ENCODE measurements at places on chromosomes 12 and 14.

GRCh38 chr14:55869397-55870049, 248.7 kb upstream of the PELI2 start:
- DNase-seq = no peak

- no peak for DNase-seq
Measured at GRCh38 chr12:128644664-128645296, 179.0 kb downstream of the SLC15A4 start.

DNA sequence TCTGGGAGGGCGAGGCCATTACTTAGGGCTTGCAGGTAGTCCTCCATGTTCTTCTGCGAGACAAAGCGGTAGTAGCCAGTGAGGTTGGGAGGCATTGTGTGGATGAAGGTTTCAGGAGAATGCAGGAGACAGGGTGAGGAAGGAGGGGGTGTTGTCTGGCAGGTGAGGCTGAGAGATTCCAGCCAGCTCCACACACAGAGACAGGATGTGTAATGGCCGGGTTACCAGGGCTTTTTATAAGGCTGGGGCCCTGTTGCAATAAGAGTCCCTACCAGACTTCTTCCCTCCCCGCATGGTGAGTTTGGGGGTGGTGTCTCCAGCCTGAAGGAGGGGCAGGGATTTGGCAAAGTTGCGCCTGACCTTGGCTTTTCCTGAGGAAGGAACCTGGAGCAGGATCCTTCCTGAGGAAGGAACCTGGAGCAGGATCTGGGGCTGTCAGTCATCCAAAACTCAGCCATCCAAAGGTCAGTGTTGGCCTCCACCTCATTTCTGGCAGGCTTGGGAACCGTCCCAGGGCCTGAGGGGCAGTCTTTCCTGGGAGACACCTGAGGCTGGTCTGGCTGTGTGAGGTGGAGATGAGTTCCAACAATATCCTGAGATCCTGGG, at the start of gene RBP5:
RBP5 (minus strand) TSS at position 209 of the 606 bp plus-strand sequence; CDS start at position 95, 114 bp downstream.
- DNase-seq = no peak

DNA sequence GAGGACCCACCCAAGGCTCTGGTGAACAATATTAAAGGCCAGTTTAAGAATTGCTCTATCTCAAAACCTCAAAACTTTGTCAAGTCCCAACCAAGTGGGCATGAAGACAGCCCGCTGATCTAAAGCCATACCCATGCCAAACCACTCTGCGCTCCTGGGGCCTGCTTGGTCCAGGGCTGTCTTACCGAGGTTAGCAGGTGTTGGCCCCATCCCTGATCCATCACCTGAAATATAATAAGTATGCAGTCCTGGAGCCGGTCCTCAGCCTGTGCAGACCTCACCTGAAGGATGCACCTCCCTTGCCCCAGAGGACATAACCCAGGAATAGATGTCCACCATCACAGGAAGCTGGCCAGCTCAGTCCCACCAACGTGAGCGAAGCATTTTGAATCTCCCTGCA, 198.3 kb upstream of the FKBP4 start:
- no peak for DNase-seq

- no peak for DNase-seq
Measured at GRCh38 chr12:27794818-27795584, 15.0 kb upstream of the MANSC4 start.

DNA sequence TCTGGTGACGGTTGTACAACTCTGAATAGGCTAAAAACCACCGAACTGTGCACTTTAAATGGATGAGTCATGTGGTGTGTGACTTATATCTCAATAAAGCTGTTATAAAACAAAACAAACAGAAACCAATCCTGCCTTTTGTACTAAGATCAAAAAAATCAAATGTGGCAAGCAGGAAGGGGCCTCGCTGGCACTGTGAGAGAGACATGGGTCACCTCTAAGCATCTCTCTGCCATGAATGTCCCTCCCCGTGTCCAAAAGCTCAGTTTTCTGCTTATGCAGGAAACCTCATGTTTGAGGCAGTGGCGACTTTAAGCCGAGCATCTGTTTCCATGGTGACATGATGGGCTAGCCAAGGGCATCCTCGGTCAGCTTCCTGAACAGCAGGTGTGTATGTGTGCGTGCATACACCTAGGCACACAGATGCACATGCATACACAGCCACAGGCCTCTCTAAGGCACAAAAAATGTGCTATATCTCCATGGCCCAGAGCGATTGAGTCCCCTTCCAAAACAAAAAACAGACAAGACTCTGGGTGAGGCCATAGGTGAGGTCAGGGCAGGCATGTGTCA, 44.4 kb downstream of the ARL6IP4 start:
- no peak for DNase-seq

DNA sequence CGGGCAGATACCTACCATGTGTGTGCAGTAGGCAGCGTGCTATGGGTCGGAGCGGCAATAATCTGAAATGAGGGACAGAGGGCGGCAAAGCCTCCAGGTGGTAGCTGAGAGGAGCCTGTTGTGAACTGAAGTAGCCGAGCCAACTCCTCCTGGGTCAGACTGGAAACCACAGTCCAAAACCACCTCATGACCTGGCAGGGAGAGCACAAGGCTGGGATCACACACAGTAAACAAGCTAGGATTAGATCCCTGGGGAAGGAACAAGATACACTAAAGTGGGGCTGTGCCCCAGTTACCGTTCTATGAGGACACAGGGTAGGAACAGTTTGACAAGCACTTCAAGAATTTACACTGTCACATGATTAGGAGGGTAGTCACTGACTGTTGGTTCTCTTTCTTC, 49.0 kb downstream of the AREL1 start:
- DNase-seq = no peak

DNA sequence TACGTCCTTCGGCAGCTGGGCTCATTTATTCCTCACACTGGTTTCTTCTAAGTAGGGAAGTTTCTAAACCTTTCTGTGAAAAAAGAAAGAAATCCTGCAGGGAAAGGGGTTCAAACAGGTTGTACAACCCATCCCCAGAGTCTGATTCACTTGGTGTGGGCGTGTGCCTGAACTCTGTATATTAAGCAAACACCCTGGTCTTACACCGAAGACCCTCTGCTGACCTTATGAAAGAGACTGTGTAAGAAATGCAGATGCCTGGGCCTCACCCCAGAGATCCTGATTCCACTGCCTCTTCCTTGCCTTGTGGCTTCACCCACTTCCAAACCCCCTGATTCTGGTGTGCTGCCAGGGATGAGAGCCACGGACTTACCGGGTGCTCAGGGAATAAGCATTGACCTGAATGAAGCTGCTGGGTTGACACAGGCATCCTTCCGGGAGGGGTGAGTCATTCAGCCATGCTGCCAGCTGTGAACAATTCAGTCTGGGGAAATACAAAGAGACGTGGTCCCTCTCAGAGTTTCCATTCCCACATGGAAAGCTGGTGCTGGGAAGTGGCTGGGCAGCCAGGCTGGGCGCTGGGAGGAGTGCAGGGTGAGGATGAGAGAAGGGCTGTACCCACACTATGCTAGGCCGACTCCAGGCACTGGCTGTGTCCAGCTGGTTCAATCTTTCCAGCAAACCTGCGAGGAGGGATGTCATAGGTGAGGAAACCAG, 26.5 kb upstream of the ACTN1 start:
- DNase-seq = peak; percentile 55

- no peak for DNase-seq
Measured at GRCh38 chr12:26361964-26362363, 166.6 kb downstream of the SSPN start.

GRCh38 chr12:116821291-116821690, 60.0 kb downstream of the HRK start:
- DNase-seq = no peak

DNA sequence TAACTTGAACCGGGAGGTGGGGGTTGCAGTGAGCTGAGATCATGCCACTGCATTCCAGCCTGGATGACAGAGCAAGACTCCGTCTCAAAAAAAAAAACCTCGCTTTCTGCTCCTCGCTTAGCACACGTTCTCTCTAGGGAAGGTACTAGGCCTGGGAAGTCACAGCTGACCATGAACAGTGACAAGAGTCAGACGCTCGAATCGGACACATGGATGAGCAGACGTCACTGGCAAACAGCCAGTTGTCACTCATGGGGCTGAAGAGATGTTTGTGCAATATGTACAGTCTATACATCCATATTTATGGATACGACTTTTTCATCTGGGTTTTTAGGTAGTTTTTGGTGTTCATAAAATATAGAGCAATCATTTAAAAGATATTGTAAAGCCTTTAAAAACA, 19.4 kb downstream of the TCHP start:
- DNase-seq = no peak

DNA sequence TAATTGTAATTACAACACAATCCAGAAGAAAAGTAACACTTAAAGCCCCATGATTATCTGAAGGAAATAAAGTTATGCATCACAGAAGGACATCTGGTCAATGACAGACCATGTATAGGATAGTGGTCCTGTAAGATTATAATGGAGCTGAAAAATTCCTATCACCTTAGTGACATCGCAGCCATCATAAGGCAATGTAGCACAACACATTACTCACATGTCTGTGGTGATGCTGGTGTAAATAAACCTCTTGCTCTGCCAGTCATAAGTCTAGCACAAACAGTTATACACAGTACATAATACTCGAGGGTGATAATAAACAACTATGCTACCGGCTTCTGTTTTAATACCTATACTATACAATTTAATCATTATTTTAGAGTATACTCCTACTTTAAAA, 11.2 kb downstream of the ATG2B start:
- no peak for DNase-seq

DNA sequence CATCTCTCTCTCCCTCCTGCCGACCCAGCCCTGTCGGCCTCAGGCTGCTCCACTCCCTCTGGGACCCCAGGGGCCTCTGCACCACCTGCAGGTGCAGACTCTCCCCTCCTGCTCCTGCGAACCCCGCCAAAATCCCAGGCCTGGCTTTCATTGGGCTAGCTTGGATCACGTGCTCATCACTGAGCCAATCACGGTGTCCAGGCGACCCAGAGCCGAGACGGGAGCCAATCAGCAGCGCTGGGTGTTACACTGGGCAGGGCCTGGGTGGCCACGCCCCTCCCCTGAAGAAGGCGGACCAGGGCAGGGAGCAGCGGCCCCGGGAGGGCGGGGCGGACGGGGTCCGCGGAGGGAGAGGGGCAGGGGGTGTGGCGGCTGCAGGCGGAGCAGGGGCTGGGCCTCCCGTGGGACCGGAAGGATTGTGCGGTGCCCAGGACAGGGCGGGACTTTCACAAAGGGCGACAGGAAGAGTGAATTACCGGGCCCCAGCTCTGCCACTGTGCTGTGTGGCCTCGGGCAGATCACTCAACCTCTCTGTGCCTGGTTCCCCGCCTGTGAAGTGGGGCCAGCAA, 66.6 kb upstream of the FBRSL1 start:
- DNase-seq = no peak

DNA sequence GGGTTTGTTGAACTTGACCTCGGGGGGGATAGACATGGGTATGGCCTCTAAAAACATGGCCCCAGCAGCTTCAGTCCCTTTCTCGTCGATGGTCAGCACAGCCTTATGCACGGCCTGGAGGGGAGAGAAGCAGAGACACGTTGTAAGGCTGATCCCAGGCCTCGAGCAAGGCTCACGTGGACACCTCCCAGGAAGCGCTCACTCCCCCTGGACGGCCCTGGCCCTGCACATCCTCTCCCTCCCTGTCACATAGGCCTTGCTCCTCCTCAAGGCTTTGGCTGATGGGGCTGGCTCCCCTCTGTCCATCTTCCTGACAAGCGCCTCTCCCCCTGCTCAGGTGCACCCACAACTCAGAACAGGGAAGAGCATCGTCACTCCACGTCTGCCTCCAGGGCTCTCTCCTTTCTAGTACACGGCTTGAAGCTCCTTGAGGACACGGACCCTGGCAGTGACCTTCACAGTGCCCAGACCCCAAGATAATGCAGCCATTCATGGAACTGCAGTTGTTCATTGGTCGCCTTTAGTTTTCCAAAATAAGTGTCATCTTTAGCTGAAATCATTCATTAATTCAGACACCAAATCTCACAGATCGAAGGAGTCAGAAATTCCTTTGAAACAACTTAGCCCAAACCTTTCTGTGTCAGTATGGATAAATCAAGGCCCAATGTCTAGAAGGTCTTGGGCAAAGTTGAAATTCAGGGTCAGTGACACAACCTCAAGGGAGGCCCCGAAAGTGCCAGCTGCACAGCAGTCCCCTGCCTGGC, 9.7 kb downstream of the SERPINA1 start:
- no peak for DNase-seq

DNA sequence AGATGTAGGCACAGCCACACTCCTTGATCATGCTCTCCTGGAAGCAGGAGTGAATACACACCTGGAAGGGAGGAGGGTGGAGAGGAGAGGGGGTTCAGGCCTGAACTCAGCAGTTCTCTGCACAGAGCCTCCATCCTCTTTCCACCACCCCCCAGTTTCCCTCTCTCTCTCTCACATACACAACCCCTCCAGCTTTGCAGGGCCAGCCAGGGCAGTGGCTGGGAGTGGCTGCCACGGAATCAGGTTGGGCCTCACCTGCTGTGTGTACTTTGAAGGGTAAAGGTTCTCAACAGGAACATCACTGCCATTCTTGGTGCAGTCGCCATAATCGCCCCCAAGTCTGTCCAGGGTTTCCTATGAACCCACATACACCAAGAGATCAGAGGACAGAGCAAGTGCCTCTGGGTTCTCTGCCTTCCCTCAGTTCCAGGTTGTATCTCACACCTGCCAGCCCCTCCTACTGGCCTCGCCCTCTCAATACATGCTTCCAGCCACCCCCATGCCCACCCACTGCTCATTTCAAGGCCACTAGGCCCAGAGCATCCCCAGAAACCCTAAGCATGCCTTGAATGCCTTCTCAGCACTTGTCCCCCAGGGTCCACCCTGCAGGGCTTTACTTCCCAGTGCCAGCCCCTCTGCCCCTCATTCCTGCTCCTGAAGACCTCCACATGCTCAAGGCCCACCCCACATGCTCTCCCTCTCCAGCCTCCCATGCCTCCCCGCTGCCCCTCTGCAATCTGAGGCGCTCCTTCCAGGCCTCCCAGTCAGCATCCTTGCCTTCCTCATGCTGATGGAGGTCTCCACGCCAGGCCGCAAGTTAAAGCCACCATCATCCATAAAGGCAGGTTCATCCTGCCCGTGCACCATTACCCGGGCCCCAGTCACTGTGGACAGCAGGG, 12.9 kb upstream of the TNFRSF1A start:
- DNase-seq = no peak

- DNase-seq = peak; percentile 71
Measured at GRCh38 chr14:75715926-75716780, 55.1 kb downstream of the TTLL5 start.

- DNase-seq = no peak
Measured at GRCh38 chr14:20624495-20625070, 16.9 kb downstream of the OR6S1 start.

DNA sequence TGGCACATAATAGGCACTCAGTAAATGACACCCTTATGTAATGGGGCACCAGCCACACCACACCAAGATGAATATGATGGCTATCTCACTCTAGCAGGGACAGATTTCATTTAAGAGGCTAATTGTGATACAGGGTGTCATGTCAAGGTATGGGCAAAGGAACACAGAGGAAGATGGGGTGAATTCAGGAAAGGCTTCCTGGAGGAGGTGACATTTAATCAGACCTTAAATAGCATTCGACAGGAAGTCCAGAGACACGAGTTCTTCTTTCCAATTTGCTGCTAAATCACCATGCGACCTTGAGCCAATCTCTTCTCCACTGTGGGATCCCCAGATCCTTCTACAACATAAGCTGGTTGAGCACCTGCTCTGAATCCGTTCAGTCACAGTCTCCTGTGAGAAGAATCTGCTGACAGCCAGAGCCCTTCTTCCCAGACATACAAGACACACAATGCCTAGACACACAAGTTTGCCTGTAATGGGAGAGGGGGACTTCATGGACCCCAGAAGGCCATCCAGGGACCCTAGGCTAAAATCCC, 1.5 kb upstream of the DTX1 start:
- DNase-seq = no peak
